ENCODE measurements at places on chromosomes 7 and 10.

DNA sequence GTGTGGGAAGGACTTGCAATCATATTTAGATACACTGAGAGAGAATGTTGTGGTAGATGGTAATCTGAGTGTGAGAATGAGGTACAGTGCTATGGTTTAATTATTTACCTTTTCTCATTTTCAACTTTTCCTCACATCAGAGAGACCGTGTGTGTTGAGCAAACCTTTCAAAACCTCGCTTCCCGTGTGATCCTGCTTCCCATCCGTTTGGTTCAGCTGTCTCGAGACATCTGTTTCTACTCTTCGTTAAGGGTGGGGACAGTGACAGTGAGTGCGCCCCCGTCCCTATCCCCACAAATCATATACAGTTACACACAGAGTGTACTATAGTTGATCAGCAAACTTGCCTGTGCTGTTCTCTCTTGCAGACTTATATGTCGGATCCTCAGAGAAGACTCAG, 33.0 kb upstream of the NOBOX start:
- no peak for DNase-seq

DNA sequence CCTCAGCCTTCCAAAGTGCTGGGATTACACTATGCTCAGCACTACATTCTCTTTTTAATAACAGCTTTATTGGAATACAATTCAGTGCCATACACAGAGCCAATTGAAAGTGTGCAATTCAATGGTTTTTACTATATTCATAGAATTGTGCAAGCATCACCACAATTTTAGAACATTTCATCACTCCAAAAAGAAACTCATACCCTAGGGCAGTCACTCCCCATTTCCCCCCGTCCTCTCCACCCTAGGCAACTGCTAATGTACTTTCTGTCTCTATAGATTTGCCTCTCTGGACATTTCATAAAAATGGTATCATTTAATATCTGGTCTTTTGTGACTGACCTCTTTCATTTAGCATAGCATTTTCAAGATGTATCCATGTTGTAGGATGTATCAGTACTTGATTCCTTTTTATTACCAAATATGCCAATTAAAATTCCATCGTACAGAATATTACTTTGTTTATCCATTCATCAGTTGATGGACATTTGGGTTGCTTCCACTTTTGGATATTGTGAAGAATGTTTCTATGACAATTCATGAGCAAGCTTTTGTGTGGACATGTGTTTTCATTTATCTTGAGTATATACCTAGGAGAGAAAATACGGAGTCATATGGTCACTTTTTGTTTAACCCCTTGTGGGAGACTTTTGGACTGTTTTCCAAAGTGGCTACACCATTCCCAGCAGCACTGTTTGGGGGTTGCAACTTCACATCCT, 6.3 kb upstream of the XPNPEP1 start:
- no peak for DNase-seq

DNA sequence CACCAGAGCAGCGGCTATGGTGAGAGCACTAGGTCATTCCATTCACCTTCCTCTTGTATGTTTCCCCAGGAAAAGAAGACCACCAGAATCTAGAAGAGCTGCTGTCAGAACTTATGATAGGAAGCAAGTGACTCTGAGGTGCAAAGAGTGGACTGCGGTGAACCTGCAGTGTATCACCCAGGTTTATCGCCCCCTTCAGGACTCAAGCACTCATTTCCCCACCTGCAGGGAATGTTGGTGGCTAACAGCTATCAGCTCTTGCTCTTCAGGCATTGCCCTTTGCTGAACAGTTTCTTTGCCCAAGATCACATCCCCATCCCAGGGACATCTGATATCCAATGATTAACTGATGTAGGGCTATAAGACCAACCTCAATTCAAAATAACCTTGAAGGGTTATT, 66.3 kb upstream of the IL6 start:
- no peak for DNase-seq

- DNase-seq, result no peak
Observed at GRCh38 chr10:34801097-34801733, 13.9 kb downstream of the PARD3 start.

- no peak for DNase-seq
Observed at GRCh38 chr7:71721742-71722141, 589.8 kb downstream of the GALNT17 start.

DNA sequence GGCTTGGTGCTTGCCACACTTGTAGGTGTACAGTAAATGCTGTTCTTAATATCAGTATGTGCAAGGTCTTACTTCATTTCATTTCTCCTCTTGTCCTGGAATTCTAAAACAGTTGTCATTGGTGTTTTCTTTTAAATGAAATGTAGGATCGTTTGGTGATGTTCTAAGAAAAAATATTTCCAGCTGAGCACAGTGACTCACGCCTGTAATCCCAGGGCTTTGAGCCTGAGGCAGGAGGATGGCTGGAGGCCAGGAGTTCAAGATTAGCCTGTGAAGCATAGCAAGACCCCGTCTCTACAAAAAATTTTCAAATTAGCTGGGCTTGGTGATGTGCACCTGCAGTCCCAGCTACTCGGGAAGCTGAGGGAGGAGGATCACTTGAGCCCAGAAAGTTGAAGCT, 32.6 kb upstream of the ELN start:
- DNase-seq, result no peak

- no peak for DNase-seq
Observed at GRCh38 chr7:149796287-149796860, 23.0 kb upstream of the ZNF467 start.

DNA sequence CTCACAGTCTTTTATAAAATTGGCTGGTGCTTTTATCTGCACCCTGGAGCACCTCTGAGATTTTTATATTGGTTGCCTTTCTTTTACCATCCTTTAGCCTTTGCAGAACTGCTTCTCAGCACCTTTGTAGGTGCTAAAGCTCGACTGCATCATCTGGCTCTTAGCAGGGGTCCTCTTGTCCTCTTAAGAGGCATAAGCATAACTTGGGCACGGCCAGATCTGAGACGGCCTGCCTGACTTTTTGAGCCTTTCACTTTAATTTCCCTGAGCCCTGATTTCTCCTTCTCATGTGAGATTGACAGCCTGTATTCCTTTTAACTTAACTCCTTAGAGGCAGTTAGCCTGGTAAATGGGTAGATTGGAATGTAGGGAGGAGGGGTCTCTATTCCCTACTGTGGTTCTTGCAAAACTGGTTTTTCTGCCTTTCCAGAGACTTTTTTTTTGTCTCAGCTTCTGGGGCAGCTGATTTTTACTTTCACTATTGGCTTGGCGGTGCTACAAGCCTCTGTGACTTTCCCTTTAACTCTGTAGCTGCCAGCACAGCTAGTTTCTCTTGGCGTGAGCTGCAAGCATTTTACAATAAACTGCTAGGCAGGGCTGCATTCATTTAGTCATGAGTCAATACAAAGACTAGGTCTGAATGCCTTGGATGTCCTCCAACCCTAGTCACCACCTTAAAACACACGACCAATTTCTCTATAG, 24.0 kb downstream of the ZPBP start:
- DNase-seq, result peak; percentile 52

GRCh38 chr10:61283481-61284221, 169.5 kb downstream of the TMEM26 start:
- DNase-seq, result no peak

GRCh38 chr10:97547962-97548361, 24.6 kb upstream of the ANKRD2 start:
- DNase-seq, result no peak

DNA sequence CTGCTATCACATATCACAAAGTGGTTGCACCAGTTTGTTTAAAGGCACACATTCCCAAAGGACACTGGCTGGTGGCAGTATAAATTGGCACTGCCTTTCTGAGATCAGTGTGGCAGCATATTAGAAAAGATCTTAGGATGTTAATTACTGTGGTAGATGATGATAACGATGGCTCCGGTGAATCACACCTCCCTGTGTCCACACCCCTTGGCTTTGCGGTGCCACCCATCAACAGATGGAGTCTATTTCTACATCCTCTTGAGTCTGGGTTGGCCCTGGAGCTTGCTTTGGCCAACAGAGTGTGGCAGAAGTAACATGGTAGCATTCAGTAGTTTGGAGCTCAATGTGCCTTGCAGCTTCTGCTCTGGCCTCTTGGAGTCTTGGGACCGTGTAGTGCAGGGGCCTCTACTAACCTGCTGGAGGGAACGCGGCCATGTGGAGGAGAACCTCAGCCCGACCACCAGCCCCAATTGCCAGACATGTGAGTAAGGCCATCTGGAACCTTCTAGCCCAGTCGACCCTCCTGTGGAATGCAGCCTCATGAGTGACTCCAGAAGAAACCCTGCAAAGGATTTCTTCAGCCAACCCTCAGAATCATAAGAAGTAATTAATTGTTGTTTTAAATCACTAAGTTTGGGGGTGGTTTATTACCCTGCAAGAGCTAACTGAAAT, 27.2 kb upstream of the PLEKHA1 start:
- DNase-seq, result no peak

Measured in MM.1S (cell line).